ENCODE measurements at places on chromosomes 6 and 20.

- DNase-seq, result no peak
Observed at GRCh38 chr20:3209257-3209945, at the start of gene ITPA. TSS of gene ITPA (plus strand) at chr20:3209498. CDS start at chr20:3209552, 54 bp downstream.

- DNase-seq, result no peak
Observed at GRCh38 chr6:1028723-1029122, 283.2 kb upstream of the FOXQ1 start.

GRCh38 chr6:16092990-16093389 is 35.9 kb upstream of the MYLIP start:
- no peak for DNase-seq

GRCh38 chr6:96649926-96650325 is 87.0 kb downstream of the FHL5 start:
- DNase-seq, result no peak

- DNase-seq, result no peak
Observed at GRCh38 chr6:27889275-27889627, 22.9 kb downstream of the OR2B2 start.

DNA sequence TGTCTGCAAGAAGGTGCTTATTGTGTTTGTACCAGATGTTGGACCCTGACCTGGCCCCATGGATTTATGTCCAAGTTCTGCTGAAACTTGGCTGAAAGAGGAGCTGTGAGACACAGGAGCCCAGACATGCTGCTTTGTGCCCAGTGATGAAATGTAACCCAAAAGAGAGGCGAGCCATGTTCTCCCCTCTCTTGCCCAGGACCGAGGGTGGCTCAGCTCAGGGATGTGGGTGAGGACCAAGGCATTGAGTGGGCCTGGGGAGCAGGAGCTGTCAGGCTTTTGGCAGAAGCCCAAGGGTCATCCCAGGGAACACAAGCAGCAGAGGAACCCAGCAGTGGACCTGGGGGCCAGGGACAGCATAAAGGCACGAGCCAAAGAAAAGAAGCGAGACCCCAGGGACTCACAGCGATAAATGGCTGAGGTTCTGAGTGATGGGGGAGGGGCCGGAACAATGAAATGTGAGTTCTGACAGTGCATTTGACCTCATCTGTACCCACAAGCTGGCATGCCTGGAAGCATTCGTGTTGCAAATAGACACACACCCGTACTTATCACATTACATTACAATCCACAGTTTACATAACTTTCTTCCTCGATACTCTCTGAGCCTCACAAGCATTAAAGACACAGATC is 363.4 kb upstream of the JARID2 start:
- DNase-seq, result no peak

- DNase-seq, result no peak
Observed at GRCh38 chr6:5054245-5054873, 30.8 kb upstream of the PPP1R3G start.

GRCh38 chr6:132937466-132937906 is 123.1 kb downstream of the RPS12 start:
- DNase-seq, result peak; percentile 52

Measured in NCI-H2081 treated with DMSO at 0.1 percent for 48 hours (cell line).